ENCODE measurements at places on chromosomes 6 and 20.

- no peak for DNase-seq
These were observed 411.1 kb downstream of the BCKDHB start for GRCh38 chr6:80517525-80517924.

- no peak for DNase-seq
These were observed 2.0 kb downstream of the FGD2 start for GRCh38 chr6:37007340-37008043.

DNA sequence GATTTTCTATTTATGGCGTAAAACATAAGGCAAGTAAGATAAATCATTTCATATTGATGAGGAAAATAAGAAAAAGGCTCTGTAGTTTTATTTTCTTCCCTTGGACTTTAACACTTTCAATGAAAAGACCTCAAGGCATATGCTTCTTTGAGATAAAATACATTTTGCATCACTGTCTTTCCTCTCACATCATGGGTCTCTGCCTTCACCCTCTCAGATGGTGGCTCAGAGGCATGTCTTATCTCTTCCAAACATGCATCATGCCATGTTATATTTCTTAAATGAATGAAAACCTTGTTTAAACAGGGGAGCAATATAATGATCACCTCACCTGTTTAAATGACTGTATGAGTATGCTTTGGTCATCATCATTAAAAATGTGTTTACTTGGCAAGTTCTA lies 59.3 kb downstream of the PRL start:
- no peak for DNase-seq

DNA sequence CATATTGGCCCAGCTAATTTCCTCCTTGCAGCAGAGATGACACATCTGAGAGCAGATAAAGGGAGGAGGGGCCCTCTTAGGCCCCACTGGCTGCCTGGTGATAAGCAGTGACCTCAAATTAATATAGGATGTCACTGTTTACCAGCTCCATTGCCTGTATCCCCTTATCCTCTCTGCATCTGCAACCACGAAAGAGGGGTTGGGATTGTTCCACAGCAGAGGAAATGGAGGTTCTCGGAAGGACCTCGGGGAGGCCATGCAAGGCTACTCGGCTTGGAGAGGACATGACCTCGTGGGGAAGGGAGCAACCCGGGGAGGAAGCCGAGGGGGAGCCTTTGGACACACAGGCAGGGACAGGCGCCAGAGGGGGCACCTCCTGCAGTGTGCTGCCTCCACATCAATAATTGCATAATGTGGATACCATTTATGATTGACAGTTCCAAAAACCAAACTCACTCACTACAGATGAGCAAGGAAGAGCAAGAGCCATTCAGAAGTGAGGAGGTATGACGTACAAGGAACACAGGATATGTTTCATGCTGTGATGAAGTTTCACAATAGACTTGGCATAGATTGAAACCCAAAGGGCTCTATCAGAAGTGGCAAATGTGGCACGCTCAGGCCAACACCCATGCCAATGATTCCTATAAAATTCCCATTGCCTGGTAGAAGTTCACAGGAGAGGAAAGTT lies 177.2 kb upstream of the RNF24 start:
- DNase-seq: no peak

GRCh38 chr20:23456409-23456808 lies 3.7 kb upstream of the CST11 start:
- DNase-seq: no peak

- DNase-seq: no peak
These were observed 32.3 kb upstream of the CTNNBL1 start for GRCh38 chr20:37661519-37661918.

DNA sequence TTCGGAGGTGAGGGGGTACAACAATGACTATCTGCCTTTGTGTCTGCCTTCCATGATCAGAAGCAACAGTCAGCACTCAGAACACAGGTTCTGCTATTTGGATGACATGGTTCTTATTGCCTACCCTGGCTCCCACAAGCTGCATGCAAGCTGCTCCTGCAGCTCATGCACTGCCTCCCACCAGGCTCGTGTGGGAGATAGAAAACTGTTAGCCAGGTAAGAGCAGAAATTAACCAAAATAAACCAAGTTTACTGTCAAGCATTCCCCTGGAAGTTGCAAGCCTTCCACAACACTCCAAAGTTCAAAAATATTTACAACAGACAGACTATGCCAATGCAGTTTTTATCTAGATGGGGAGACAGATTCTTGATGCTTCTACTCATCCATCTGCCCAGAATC lies 31.0 kb downstream of the OPRM1 start:
- DNase-seq: no peak

DNA sequence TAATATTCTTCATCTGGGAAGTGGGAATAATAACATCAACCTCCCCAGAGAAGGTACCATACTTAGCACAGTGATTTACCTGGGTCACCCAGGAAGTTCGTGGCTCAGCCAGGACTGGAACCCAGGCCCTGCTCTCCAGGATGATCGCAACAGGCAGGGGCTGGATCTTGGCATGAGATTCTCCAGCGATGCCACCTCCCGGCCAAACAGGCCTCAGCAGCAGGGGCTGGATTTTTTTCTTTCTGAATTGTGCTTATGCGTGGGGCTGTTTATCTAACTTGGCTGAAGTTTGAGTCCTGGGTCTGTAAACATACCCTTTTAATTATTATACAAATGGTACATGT lies 129.5 kb upstream of the PTPN1 start:
- DNase-seq: peak; percentile 28

DNA sequence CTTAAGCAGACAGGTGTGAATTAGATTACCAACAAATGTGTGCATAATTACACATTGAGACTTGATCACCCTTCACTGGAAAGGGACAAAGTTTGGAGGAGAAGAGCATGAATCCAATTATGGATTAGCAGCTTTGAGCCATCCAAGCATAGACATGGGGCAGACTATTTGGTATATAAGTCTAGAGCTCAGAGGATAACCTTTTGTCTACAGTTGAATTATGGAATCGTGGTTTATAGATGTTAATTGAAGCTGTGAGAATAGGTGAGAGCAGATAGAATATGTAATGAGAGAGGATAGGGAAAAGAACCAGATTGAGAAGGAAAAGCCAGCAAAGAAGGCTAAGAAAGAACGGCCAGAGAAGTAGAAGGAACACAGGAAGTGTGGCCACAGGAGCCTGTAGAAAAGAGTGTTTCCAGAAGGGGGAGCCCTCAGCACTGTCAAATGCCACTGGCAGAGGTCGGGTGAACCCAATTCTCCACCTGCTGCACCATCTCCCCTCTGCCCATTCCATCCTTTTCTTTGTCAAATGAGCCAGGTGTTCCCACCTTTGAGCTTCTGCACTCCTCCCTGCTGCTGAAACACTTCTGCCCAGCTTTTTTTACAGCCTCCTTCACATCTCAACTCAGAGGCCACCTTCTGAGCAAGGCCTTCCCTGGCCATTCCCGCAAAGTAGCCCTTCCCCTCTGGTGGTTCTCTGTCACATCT lies 7.3 kb downstream of the DNTTIP1 start:
- DNase-seq: peak; percentile 68

DNA sequence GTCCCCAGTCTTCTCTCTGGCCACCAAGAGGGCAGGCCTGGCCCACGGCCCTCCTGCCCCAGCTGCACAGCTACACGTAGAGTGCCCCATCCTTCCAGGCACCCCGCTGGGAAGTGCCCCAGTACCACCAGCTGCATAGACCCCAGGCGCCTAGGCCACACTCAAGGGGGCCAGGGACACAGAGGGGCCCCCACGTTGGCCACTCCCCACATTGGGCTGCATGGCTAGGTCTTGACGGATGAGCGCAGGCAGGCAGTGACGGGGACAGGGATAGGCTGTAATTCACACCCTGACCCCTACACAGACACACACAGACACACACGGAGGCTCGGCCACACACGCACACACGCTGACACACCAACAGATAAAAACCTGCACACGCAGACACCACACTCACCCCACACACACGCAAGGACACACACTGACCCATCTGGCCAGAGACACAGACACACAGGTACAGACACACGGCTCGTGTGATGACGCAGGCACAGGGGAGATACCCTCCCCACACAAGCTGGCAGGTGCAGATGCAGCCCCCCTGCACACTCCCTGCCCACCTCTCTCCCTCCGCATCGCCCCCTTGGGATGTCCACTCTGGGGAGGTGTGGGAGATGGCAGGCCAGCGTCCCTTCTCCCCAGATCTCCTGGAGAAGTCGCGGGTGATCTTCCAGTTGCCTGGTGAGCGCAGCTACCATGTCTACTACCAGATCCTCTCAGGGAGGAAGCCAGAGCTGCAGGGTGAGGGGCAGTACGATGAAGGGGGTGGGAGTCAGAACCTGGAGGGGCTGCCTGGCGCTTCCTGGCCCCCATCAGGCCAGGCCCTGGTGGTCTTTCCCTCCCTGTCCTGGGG lies 30.0 kb downstream of the MYH7B start:
- DNase-seq: no peak

DNA sequence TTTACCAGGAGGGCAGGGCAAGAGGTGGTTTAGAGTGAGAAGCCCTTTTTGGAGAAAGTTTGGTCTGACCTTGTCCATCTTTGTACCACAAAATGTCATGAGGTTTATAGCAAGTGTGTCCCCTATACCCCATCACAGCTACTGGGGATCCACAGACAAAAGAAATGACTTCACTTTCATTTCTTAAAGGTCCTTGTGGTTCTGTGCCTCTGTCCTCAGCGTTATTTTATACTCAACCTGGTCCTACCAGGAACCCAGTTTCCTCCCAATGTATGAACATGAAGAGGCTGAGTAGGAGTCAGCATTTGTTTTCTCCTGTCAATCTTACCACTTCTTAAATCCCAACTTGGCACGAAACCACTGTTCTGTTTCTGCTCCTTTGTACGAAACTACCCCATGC lies 157.6 kb downstream of the NFATC2 start:
- DNase-seq: no peak

DNA sequence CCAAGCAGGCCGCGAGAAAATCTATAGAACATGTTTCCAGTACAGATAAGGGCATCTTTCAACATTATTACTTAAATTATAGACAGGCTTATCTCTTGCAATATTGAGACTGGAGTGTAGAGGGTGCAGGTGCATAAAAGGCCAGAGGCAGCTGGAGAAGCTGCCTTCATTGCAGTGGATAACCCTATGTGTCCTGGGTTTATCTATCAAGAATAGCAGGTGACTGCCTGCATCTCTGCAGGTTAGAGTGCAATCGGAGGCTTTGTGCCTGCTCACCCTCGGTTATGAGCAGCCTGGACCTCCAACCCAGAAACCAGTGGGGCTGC lies 28.7 kb upstream of the ECI2 start:
- no peak for DNase-seq

GRCh38 chr6:139003751-139004150 lies 15.7 kb upstream of the REPS1 start:
- DNase-seq: no peak

GRCh38 chr6:165969184-165969583 lies 198.5 kb downstream of the TBXT start:
- no peak for DNase-seq

- DNase-seq: peak; percentile 76
These were observed 235.2 kb upstream of the TAB2 start for GRCh38 chr6:149082320-149082719.

DNA sequence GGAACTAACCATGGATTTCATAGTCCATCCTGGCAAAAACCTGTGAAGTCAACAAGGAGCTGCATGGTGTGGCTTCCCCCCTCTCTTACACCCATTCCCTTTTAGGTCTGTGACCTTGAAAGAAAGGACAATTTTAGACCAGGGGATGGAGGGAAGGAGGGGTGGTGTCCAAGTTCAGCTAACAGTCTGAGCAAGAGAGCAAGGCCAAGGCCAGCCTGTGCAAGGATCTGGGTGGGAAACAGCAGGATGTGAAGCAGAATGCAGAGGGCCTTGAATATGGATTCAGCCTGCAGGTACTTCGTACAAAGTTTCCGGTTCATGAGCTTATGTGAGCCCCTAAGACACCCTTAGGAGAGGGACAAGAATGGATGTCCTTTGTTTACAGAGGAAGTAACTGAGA lies 293.0 kb downstream of the KIF16B start:
- DNase-seq: no peak

DNA sequence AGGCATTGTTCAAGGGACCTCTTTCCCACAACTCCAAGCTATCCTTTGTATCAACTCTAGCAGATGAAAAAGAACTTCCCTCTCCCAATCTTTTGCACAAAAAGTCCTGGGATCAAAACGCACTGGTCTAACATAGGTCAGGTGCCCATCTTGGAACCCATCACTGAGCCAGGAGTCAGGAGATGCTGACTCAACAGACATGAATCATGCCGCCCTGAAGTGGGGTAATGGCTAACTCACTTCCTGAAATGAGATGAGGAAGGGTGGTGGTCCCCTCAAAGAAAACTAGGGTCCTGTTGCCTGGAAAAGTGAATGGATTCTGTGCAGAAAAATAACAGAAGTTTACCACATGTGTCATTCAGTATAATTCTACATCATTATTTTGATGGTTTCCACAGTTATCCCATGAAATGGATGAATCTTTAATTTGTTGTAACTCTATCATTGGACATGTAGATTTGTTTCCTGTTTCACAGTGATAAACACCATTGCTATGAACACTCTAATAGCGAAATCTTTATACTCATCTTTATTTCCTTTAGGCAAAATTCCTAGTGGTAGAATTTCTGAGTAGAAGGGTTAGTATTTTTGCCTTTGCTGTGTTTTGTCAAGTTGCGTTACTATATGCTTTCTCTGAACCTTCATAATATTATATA lies 151.3 kb downstream of the SLC16A10 start:
- no peak for DNase-seq

- DNase-seq: no peak
These were observed 251.0 kb upstream of the TCF21 start for GRCh38 chr6:133637874-133638273.

DNA sequence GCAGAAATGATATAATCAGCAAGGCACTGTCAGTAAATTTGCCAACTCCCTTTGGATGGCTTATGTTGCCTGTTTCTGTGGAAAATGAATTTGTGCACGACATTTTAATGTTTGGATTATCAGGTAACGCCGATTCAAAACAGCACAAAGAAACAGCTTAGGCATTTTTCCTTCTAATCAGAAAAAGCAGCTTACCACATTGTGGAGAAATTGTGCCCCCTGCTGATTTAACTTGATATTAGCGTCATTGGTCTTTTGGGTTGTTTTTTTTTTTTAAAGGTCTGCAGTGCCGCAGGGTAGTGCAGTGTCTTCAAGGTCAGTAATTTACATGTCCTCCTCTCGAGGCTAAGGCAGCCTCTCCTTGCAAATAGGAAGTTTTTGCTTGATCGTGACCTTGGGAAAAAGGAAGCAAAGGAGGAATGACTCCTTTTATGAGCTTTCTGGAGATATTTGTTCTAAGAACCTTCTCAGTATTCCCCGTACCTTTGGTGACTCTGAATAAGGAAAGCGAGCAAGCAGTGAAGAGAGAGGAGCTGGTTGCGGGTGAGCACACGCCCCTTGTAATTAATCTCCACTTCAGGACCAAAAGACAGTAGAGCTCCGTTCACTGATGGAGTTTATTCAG lies 79.1 kb downstream of the ELOVL4 start:
- DNase-seq: peak; percentile 61

Measured in HEK293T (cell line).